T-helper 2 cell treated with Interferon-gamma antibody and Interleukin-4, amounts not matched to agents 5 μg/mL and 100 μg/mL, for 36 hours (primary cell): ENCODE measurements at places on chromosomes 11 and 22.

- peak overlapping the region; percentile 12 for H3K27ac ChIP-seq
- H3K36me3 ChIP-seq, result peaks cover 18% of the 10 kb centered on the region
- peaks cover 38% of the 10 kb centered on the region for H3K4me1 ChIP-seq
- DNase-seq, result no peak
- no peak overlapping the region for H3K4me3 ChIP-seq
These were observed 96.5 kb upstream of the APOA1 start for GRCh38 chr11:116933961-116934360.

- H3K36me3 ChIP-seq, result peaks cover 1% of the 10 kb centered on the region
- no peak overlapping the region for H3K27ac ChIP-seq
- no peak overlapping the region for H3K4me3 ChIP-seq
- H3K4me1 ChIP-seq, result peaks cover 10% of the 10 kb centered on the region
These were observed 63.4 kb downstream of the GRAMD1B start for GRCh38 chr11:123493349-123494063.

- no peak overlapping the region for H3K4me3 ChIP-seq
- H3K27me3 ChIP-seq, result peaks cover 8% of the 10 kb centered on the region
- H3K4me1 ChIP-seq, result no peaks in the 10 kb centered on the region
- H3K36me3 ChIP-seq, result no peaks in the 10 kb centered on the region
- DNase-seq, result no peak
These were observed 31.1 kb upstream of the PDGFB start for GRCh38 chr22:39275814-39276439.

- no peaks in the 10 kb centered on the region for H3K36me3 ChIP-seq
- no peaks in the 10 kb centered on the region for H3K4me1 ChIP-seq
- DNase-seq, result no peak
- no peak overlapping the region for H3K27ac ChIP-seq
- no peaks in the 10 kb centered on the region for H3K27me3 ChIP-seq
These were observed 12.1 kb downstream of the TRIM51 start for GRCh38 chr11:55895216-55895615.

DNA sequence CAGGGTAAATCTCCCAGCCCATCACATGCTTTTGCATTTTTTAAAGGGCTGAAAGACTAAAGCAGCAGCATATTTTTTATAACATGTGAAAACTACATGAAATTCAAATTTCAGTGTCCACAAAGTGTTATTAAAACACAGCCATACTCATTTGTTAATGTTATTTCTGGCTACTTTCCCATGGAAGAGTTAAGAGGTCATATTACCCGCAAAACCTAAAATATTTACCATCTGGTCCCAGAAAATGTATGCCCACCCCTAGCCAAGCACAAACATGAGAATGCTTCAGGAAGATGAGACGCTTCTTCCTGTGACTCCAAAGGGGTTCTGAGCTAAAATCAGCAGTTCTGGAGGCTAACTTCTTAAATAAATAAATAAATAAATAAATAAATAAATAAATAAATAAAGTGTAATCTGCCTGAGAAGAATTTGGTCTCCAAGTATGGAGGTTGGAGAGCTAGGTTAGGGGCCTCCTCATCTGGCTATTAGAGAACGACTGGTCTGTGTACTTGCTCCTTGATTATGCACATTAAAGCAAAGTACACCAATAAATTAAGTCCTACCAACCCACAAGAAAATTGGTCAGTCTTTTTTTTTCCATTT is 9.7 kb downstream of the IMMP1L start:
- H3K27me3 ChIP-seq, result no peaks in the 10 kb centered on the region
- H3K4me3 ChIP-seq, result no peak overlapping the region
- peaks cover 32% of the 10 kb centered on the region for H3K36me3 ChIP-seq
- H3K27ac ChIP-seq, result no peak overlapping the region
- no peak for DNase-seq

DNA sequence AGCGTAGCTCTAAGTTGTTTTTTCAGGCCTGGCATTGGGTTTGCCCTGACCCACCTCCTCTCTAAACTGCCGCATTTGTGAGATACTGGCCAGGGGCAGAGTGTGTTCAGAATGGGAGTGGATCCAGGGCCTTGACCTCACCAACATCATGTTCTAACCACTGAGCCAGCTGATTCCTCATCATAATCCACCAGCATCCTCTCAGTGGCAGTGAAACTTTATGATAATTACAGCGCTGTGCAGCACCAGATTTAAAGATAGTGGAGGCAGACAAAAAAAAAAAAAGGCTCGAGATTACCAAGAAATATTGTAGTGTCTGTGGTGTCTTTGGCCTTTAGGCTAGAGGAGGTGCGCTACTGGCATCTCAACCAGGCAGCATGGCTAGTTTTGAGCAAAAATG is 53.0 kb downstream of the KREMEN1 start:
- no peaks in the 10 kb centered on the region for H3K36me3 ChIP-seq
- H3K27me3 ChIP-seq, result peaks cover 4% of the 10 kb centered on the region
- H3K4me1 ChIP-seq, result peaks cover 45% of the 10 kb centered on the region

- no peak overlapping the region for H3K27ac ChIP-seq
- no peaks in the 10 kb centered on the region for H3K4me1 ChIP-seq
- H3K4me3 ChIP-seq, result no peak overlapping the region
- H3K36me3 ChIP-seq, result no peaks in the 10 kb centered on the region
- no peaks in the 10 kb centered on the region for H3K27me3 ChIP-seq
These were observed 384.4 kb upstream of the DDI1 start for GRCh38 chr11:103652013-103652412.

- no peak overlapping the region for H3K4me3 ChIP-seq
- no peak overlapping the region for H3K27ac ChIP-seq
- peaks cover 2% of the 10 kb centered on the region for H3K36me3 ChIP-seq
These were observed 14.4 kb upstream of the SORL1 start for GRCh38 chr11:121437686-121438078.

GRCh38 chr11:33435216-33435615 is 178.0 kb downstream of the HIPK3 start:
- DNase-seq, result no peak
- H3K36me3 ChIP-seq, result no peaks in the 10 kb centered on the region
- H3K27ac ChIP-seq, result no peak overlapping the region
- no peaks in the 10 kb centered on the region for H3K27me3 ChIP-seq
- H3K4me1 ChIP-seq, result no peaks in the 10 kb centered on the region

DNA sequence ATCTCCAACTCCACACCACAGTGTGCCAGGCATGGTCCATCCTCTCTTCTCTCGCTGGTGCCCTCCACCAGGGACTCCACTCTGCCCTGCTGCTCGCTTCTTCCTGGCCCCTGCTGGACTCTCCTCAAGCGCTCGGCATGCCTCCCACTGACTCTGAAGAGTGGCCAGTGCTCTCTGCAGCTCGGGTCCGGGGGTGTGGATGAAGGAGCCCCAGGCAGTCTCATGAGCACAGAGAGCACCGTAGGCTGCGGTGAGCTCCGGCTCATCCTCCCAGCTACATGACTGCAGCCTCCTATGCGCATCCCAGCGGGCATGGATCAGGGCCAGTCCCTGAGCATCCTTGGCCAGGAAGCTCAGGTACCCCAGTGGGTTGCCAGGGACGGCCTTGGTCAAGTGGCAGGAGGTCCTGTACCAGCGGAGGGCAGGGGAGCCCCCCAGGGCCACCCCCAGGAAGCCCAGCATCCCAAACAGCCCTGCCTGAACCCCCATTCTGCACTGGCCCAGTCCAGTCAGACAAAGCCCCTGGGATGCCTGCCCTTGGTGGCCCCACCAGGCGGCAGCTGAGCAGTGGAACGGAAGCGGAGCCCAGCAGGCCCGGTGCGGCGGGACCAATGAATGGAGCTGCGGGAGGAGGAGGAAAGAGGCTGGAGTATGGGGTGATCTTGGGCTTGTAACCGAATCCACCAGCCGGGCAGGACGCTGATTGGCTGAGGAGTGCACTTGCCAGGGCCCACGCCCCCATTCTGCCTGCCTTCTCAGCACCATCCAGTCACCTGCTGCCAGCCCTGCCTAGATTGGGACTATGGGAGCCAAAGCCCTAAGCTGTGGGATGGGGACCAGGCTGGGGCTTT is at the start of gene PLA2G3:
TSS of gene PLA2G3 (minus strand) at position 643 of the 851 bp plus-strand sequence. CDS start at position 489, 154 bp downstream.
- no peak within 1 kb of the TSS for H3K27ac ChIP-seq
- no peaks in the 10 kb centered on the region for H3K27me3 ChIP-seq
- no peaks in the 10 kb centered on the region for H3K36me3 ChIP-seq

DNA sequence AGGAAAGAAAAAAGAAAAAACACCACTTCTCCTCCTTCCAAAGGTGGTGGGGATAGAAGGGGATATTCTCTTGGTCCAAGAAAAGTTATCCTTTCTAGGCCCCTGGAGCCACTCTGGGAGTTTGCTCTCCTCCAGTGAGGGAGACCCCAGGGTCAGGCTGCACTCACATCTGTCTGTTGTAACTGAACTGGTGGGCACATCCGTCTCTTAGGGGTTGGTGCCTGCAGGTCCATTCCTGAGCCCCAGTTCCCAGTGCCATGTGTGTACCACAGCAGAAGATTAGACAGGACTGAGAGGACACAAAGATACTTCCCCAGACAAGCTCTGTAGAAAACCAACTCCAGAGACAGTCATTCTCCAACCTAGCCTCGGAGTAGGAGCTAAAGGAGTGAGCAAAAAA is 3.1 kb upstream of the ATG2A start:
- H3K4me3 ChIP-seq, result no peak overlapping the region
- no peak overlapping the region for H3K27ac ChIP-seq
- H3K27me3 ChIP-seq, result no peaks in the 10 kb centered on the region
- H3K4me1 ChIP-seq, result peaks cover 23% of the 10 kb centered on the region
- no peak for DNase-seq
- no peaks in the 10 kb centered on the region for H3K36me3 ChIP-seq

DNA sequence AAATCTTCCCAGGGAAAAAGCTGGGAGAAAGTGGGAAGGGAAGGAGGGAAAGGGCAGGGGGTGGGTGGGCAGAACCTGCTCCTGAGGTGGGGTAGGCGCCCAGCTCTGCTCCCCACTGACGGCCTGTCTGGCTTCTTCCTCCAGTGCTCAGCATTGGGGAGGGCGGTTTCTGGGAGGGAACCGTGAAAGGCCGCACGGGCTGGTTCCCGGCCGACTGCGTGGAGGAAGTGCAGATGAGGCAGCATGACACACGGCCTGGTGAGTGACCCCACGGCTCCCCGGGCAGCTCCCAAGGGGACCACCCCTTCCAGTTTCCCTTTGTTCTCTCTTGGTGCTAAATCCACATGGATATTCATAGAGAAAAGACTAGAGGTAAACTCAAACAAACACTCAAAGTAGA is 25.9 kb downstream of the SHANK3 start:
- no peaks in the 10 kb centered on the region for H3K27me3 ChIP-seq
- H3K4me3 ChIP-seq, result no peak overlapping the region
- no peak for DNase-seq

GRCh38 chr22:29912605-29913398 is 29.8 kb downstream of the MTMR3 start:
- H3K4me1 ChIP-seq, result peaks cover 9% of the 10 kb centered on the region
- H3K27ac ChIP-seq, result no peak overlapping the region
- no peak overlapping the region for H3K4me3 ChIP-seq
- no peak for DNase-seq
- H3K36me3 ChIP-seq, result no peaks in the 10 kb centered on the region

- DNase-seq, result no peak
- peaks cover 51% of the 10 kb centered on the region for H3K27me3 ChIP-seq
- peak overlapping the region; percentile 73 for H3K4me3 ChIP-seq
- peaks cover 2% of the 10 kb centered on the region for H3K4me1 ChIP-seq
- H3K36me3 ChIP-seq, result no peaks in the 10 kb centered on the region
These were observed 579 bp upstream of the CYB5R2 start for GRCh38 chr11:7673724-7674434.

GRCh38 chr11:31649129-31649966 is 139.8 kb downstream of the ELP4 start:
- no peaks in the 10 kb centered on the region for H3K27me3 ChIP-seq
- no peak overlapping the region for H3K4me3 ChIP-seq
